NCI-H187 treated with DMSO at 0.1 percent for 48 hours (cell line): ENCODE measurements at places on chromosomes 4 and X.

GRCh38 chr4:99816545-99817308 is at the start of gene DAPP1:
DAPP1 (plus strand) TSS chr4:99816827; CDS start chr4:99816914, 87 bp downstream.
- no peak for DNase-seq

- DNase-seq: no peak
Measured at GRCh38 chr4:137070614-137071013, 461.7 kb downstream of the PCDH18 start.

DNA sequence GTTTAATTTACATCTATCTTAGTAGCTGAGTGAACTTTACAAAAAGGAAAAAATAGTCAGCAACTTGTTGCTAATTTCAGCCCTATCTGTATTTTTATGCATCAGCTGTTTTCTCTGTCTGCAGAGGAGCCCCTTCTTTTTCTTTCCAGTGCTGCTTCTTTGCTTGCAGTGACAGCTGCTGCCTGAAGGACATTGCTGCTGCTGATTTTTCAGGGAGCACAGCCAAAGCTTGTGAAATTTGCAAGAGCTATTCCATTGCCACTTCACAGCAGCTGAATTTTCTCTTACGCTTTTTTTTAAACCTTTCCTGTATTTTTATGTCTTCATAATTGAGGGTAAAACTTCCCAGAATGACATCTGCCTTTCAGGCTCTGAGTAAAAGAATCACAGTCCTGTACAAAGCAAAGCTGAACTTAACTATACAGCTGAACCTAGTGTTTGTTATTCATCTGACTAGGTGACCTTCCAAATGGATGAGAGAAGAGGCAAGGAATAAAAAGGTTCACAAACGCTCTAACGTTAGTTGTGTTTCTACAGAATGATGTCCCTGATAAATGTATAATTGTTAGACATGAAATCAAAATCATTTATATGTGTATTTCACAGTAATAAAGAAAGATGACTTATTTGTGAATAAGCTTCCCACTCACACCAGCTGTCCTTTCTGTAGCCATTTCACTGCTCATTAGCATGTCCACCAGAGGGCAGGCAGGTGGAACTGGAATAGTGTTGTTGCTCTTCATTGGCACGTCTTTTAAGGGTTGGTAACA is 541.4 kb downstream of the ADGRL3 start:
- DNase-seq: no peak

GRCh38 chr4:125459531-125459930 is 144.8 kb downstream of the FAT4 start:
- no peak for DNase-seq

- DNase-seq: no peak
Measured at GRCh38 chr4:154732669-154733068, 11.1 kb upstream of the LRAT start.

- no peak for DNase-seq
Measured at GRCh38 chrX:31154946-31155345, 83.1 kb upstream of the FTHL17 start.

DNA sequence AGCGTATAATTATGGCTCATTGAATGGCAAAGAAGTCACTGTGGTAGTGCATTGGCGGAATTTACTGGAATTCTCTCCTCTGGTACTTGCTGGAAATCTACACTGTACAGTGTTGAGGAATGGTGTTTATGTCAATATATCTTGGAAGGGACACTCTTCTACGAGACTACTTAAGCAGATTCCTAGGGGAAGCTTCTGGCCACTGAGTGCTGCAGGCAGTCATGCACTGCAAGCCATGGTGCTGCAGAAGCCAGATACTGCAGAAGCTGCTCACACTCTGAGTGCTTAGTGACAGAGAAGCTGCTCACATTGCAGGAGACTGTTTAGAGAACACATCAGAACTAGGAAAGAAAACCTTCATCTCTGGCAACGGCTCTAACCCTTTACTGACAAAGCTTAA is 725.0 kb downstream of the CCSER1 start:
- DNase-seq: no peak

GRCh38 chrX:129634541-129634940 is 20.2 kb downstream of the APLN start:
- DNase-seq: no peak

GRCh38 chrX:133005042-133005441 is 46.6 kb upstream of the HS6ST2 start:
- DNase-seq: no peak
